ENCODE measurements at places on chromosomes 1 and 21. TPM values are rescaled to one million over a fixed set of nuclear protein-coding genes. Genes with fewer than 3 reads are reported as not detected.

The OR2T29 gene
- total RNA-seq, result 10.8 TPM

The FLG2 gene
- total RNA-seq, result 2.4 TPM

The RXRG gene
- total RNA-seq, result not detected

The ABCA4 gene
- 0.48 TPM for total RNA-seq

The OPRD1 gene
- total RNA-seq, result 0.72 TPM

The MSH4 gene
- total RNA-seq, result 0.24 TPM

The ITLN2 gene
- not detected for total RNA-seq

The ZYG11A gene
- total RNA-seq, result 0.48 TPM

The CLCNKB gene
- not detected for total RNA-seq

The PERM1 gene
- 0.96 TPM for total RNA-seq

The ACTN2 gene
- 1.4 TPM for total RNA-seq

The KRTAP7-1 gene
- total RNA-seq, result 10.1 TPM

The TMEM82 gene
- total RNA-seq, result not detected

The NPPB gene
- not detected for total RNA-seq

The ADGRL2 gene
- total RNA-seq, result 21.4 TPM

The CNR2 gene
- under 0.01 TPM for total RNA-seq

The KLHDC8A gene
- not detected for total RNA-seq

The HOOK1 gene
- total RNA-seq, result 6.3 TPM

The ST6GALNAC3 gene
- 7.2 TPM for total RNA-seq

The CLCA4 gene
- 2.9 TPM for total RNA-seq

The SPATA1 gene
- total RNA-seq, result 4.8 TPM

The PLPP3 gene
- 228 TPM for total RNA-seq

The PBX1 gene
- 119 TPM for total RNA-seq

The PPM1J gene
- not detected for total RNA-seq

The WDR64 gene
- total RNA-seq, result 1.7 TPM

The SPRR2A gene
- not detected for total RNA-seq

The ATP13A2 gene
- total RNA-seq, result 33.9 TPM

The GPR61 gene
- total RNA-seq, result 3.1 TPM

The ADORA3 gene
- 8.9 TPM for total RNA-seq

The CYP4B1 gene
- total RNA-seq, result 2.9 TPM

The SLC16A1 gene
- 123 TPM for total RNA-seq

The FCRL1 gene
- 0.72 TPM for total RNA-seq

The CHI3L1 gene
- total RNA-seq, result 5.8 TPM

The MANEAL gene
- 1.7 TPM for total RNA-seq

The EIF4G3 gene
- total RNA-seq, result 30.3 TPM

The GNAT2 gene
- total RNA-seq, result not detected

The AKNAD1 gene
- 2.2 TPM for total RNA-seq

The GBP6 gene
- 0.48 TPM for total RNA-seq

The CFAP107 gene
- not detected for total RNA-seq

The ZBTB21 gene
- 12.5 TPM for total RNA-seq

The CHAF1B gene
- 0.24 TPM for total RNA-seq

The SLC30A2 gene
- 1.2 TPM for total RNA-seq

The FCRL4 gene
- total RNA-seq, result 5.8 TPM

The AUNIP gene
- 1.4 TPM for total RNA-seq

The EPS8L3 gene
- not detected for total RNA-seq

The ACTA1 gene
- 4.6 TPM for total RNA-seq

The SEMA4A gene
- total RNA-seq, result 11.8 TPM

The KRTAP13-2 gene
- total RNA-seq, result 1.2 TPM

The TRPM2 gene
- total RNA-seq, result 2.9 TPM

The FCRL6 gene
- total RNA-seq, result 14.7 TPM

The LGR6 gene
- 0.24 TPM for total RNA-seq

The PLA2G2F gene
- total RNA-seq, result 1.2 TPM

The LAMC2 gene
- 34.2 TPM for total RNA-seq

The ST6GALNAC5 gene
- total RNA-seq, result 166 TPM

The LPAR3 gene
- 3.9 TPM for total RNA-seq

Measured in umbilical cord (tissue), 2 donors.